Right ventricle myocardium inferior (tissue), 1 donor: ENCODE measurements at places on chromosomes 7 and 10. TPM values are rescaled to one million over a fixed set of nuclear protein-coding genes. Genes with fewer than 3 reads are reported as not detected.

TRAPPC14 gene
- 7.1 TPM for total RNA-seq

IQUB gene
- total RNA-seq, result 0.54 TPM

PRKCQ gene
- total RNA-seq, result 0.16 TPM

GHRHR gene
- total RNA-seq, result not detected

NRBF2 gene
- 10.4 TPM for total RNA-seq

SUFU gene
- total RNA-seq, result 7.8 TPM

MEIG1 gene
- not detected for total RNA-seq
